ENCODE measurements at places on chromosomes 7 and 10.

DNA sequence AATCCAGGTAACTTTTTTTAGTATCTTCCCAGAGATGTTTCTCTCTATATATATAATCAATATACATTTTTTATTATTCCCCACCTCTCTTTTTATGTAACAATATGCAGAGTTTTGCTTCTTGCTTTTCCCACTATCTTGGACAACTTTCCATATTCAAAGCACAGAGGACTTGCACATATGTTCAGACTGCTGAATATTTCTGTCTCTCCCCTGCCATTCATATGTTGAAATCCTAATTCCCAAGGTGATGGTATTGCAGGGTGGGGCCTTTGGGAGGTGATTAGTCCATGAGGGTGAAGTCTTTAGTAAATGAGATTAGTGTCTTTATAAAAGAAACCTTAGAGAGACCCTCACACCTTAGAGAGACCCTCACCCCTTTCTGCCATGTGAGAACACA is 72.8 kb downstream of the CFTR start:
- DNase-seq = no peak

DNA sequence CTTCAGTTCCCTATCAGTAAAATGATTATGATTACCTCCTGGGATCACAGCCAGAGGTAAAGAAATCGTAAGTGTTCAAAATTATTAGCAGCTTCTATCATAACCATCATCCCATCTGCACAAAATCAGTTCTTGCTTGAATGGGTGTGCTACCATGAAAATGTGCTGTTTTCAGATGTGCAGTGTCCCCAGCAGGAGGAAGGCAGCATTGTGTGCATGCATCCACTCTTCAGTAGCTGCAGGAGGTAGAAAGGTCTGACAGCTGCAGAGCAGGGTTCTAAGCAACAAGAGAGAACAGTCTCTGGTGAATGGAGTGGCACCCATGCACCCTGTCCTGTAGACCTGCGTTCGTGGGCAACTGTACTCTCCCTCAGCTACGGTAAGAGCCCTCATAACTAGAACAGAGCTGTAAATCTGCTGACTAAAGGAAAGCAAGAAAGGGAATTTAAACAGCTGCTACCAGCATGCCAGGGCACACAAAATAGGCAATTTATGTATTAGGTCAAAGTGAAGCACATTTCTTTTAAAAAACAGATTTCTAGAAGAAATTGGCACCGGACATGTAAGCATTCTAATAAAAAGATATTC is 21.2 kb downstream of the VSTM2A start:
- DNase-seq = no peak

DNA sequence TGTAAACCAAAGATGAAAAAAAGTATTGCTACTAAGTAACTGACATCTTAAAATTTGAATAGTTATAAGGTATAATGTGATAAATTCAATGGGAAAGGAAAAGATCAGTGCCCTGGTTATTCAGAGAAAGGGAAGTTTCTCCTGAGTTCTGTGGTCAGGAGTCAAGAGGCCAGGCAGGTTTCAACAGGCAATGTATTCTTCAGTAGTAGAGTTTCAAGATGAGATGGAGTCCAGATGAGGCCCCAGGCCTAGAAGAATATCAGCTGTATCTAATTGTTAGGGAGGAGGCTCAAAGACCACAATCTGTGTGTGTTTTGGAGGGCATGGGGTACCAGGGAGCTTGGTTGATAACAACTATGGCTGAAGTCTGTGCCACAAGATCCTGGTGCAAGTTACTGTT is 101.4 kb upstream of the DLX6 start:
- no peak for DNase-seq

DNA sequence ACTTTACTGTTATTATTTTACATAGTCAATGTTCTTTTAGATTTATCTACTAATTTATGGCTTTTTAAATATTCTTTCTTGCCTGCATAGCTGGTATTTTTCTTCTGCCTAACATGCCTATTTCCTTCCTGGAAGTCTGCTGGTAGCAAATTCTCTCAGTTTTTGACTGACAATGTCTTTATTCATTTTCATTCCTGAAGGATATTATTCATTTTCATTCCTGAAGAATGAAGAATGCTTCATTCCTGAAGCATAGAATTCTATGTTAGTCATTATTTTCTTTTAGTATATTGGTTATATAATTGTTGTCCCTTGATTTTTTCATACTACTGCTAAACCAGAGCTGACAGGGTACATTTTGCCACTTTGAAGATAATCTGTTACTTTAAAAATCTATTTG is 41.8 kb downstream of the TMEM168 start:
- no peak for DNase-seq

- DNase-seq = no peak
Measured at GRCh38 chr10:43249962-43250614, 16.8 kb downstream of the RASGEF1A start.

DNA sequence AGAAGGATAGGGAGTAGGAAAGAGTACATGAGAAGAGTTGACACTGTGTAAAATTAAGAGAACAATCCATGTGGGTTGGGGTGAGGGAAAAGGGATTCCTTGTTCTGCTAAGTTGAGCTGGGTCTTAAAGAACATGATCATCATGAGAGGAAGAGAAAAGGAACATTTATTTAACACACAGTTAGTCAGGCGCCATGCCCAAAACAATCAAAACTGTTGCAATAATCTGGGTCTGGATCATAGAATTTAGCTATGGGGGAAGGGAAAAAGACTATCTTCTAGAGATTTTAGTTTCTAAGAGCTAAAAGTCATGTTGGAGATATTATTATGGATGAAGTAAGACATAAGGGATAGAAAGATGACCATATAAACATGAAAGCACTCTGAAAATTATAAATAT is 178.9 kb downstream of the SEM1 start:
- DNase-seq = no peak

GRCh38 chr7:107179326-107180164 is 10.7 kb downstream of the HBP1 start:
- no peak for DNase-seq

Data from SHP77 treated with DMSO at 0.1 percent for 48 hours (cell line).